ENCODE measurements at places on chromosomes 4 and X.

DNA sequence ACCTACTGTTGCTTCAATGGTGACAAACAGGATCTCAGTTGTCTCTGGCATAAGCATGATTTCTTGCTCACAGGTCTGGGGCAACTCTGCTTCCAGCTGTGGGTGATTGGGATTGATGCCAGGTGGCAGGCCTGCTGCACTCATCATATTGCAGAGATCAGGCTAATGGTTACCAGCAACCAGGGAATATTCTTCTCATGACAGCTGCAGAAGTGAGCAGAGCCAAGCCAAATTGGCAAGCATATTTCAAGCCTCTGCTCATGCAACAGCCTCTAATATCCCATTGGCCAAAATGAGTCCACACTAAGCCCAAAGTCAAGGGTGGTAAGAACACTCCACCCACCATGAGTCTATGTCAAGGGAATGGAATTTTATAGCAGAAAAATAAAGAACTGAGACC is 26.7 kb upstream of the TBC1D19 start:
- DNase-seq: no peak

DNA sequence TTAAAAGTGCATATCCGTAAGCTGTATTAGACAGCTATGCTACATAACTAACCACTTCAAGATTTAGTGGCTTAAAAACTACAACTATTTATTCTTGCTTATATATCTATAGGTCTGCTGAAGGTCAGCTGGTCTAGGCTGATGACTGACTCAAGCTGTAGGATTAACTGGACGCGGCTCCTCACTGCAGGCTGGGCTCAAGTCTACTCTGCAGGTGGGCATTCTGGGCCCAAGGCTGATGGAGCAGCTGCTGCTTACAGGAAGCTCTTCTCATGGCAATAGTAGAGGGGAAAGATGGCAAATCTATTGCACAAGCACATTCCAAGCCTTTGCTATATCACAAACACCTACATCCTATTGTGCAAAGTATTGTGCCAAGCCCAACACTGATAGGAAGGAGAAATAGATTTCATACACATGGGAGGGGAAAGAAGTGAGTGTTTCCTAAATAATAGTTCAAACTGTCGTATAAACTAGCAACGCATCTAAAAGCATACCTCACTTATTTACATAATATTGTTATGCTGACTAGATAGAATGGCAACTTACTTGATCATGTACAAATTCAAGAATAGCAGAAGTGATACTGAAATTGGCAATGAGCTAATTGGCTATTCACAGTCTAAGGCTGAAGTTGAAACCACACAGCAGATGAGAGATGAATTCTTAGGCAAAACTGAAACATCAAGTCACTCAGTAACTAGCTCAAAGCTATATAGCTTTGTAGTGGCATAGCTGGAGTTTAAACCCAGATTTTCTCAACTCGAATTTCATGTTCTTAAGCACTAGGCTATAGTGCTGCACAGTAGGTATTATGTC is 263.8 kb downstream of the NKX6-1 start:
- DNase-seq: no peak

GRCh38 chrX:15601932-15602331 is 1.2 kb upstream of the ACE2 start:
- DNase-seq: no peak

DNA sequence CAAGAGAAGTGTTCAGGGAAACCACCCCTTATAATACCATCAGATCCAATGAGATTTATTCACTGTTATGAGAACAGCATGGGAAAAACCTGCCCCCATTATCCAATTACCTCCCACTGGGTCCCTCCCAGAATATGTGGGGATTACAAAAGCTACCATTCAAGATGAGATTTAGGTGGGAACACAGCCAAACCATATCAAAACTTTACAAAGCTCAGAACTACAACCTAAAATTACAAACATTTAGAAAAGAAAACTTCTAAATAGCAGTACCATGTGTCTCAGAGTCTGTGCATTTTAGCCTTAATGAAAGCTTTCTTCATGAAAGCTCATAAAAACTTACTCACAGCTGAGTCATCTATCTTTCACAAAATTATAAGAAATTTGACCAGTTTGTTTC is 1442.8 kb upstream of the PCDH7 start:
- DNase-seq: no peak

DNA sequence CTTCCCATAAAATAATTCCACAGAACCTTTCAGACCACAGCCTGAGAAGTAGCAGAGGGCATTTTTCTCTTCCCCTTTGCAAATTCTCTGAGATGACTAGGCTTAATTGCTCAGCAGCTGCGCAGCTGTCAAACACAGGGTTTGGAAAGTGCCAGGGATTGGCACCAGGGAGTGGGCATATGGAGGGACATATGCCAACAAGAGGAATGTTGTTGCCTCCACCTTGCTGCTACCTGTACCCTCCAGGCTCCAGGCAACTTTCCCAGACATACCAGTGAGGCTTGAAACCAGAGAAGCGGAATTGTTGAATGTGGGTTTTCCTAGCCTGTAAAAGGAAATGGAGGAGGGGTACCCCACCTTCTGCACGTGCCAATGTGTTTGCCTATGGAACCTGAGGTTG is 256.2 kb upstream of the GPR101 start:
- no peak for DNase-seq

Data from erythroblast (primary cell).